Fibroblast of skin of left quadriceps (primary cell): ENCODE measurements at places on chromosomes 13 and 19.

DNA sequence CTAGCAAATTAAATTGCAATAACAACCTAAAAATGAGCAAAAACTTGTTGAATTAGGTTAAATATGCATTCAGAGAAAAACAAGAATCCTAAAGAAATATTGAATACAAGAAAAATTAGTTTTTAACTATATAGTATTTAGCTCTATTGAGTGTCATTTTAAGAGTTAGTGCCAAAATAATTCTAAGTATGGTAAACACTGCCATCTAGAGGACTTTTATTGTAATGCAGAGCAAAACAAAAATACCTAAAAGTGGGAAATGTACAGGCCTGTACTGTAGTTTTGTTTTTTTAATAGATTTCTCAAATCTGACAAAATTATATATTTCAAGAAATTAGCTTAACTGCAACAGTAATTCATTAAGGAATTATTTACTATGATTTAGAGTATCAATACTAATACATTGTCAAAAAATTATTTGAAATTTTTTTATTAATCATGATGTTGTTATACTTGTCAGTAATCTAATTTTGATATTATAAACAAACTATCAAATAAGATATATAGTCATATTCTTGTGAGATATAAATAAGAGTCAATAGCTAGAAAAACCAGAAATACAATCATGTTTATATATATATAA, 8.2 kb upstream of the PCDH9 start:
- DNase-seq = peak; percentile 18

DNA sequence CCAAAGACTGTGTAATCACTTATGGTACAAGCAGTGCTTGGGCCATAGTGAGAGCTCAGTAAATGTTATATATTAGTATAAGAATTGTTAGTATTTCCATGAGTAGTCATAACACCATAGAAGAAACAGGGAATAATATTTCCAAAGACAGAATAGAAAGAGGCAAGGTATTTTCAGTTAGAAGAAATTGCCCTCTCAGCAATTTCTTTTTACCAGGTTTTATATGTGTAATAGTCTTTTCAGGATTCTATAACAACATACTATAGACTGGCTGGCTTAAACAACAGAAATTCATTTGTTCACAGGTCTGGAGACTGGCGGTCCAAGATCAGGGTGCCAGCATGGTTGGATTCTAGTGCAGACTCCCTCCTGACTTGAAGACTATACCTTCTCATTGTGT, 485.7 kb downstream of the FOXO1 start:
- DNase-seq = no peak

DNA sequence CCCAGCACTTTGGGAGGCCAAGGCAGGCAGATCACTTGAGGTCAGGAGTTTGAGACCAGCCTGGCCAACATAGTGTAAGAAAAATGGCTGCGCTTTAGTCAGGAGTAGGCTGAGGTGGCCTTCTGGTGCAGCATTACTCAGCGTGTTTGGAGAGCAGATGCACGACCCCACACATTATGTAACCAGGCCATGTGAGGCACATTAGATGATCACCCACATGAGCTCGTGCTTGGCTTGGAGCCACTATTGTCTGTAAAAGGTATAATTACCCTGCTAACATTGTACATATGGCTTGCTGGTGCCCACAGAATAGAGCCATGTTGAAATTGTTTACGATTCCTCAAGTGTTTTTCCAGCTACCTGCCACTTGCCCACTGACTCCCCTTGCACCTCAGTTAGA, 24.0 kb upstream of the SCEL start:
- no peak for DNase-seq

- DNase-seq = peak; percentile 10
Observed at GRCh38 chr13:72141855-72142519, 275.0 kb upstream of the DACH1 start.

GRCh38 chr13:40520916-40521315, 145.5 kb downstream of the FOXO1 start:
- no peak for DNase-seq

DNA sequence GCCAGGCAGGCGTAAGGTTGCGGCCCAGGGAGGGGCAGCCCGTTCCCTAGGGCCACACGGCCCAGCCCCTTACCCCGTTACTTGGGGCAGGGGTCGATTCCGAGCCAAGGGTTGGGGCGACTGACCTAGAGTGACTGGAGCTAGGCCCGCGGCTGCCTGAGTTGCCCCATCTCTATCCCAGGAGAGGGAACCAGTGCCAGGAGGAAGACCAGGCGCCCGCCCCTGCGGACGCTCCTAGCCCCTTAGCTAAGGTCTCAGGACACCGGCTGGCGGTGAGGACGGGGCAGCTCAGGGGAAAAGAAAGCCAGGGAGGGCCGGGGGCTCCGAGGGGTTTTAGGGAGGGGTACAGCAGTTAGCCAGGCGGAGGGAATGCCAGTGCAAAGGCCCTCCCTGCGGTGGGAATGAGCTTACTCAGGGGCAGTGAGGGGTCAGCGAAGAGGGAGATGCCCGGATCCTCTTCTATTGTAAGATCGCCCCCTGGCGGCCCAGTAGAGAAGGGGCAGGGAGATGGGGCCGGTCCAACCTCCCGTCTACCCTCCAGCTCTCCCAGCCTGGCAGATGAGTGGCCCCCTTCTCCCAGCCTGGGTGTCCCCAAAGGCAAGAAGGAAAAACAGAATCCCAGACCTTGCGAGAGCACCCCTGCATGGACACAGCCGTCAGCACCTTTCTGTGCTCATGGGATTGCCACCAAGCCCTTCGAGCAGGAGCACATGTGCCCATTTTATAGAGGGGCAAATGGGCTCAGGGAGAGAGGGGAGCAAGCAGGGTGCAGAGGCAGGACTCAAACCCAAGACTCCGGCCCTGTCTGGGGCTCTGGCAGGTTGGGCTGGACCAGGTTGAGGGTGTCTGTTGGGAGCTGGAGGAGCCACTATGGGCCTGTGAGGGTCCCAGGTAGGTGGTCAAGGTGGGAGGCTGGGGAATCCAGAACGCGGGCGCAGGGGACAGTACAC, 16.3 kb downstream of the CILP2 start:
- DNase-seq = no peak

GRCh38 chr19:38043649-38044144, 136.7 kb downstream of the SIPA1L3 start:
- no peak for DNase-seq

- no peak for DNase-seq
Observed at GRCh38 chr13:25873242-25873612, 178.6 kb downstream of the SHISA2 start.

DNA sequence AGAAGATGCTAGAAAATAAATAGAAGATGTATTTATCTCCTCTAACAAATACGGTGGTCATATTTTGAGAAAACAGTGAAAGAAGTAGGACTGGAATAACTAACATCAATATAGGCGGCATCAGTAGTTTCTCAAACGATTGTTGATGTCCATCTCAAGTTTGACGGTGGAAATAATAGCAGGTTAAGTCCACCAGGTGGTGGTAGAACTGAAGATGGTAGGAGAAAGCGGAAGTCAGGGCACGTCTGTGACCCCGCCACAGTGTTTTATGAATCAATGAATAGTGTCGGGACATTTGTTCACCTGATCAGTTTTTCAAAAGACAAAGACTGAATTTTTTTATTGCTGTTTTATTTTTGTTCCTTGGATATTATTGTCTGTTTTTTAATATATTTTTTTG, 706.4 kb upstream of the SLC10A2 start:
- no peak for DNase-seq

- DNase-seq = no peak
Observed at GRCh38 chr13:41028051-41028450, 8.9 kb upstream of the ELF1 start.

GRCh38 chr13:20159646-20160305, 1.1 kb downstream of the GJA3 start:
- DNase-seq = no peak

GRCh38 chr19:38149661-38150061, 74.4 kb downstream of the DPF1 start:
- DNase-seq = no peak

DNA sequence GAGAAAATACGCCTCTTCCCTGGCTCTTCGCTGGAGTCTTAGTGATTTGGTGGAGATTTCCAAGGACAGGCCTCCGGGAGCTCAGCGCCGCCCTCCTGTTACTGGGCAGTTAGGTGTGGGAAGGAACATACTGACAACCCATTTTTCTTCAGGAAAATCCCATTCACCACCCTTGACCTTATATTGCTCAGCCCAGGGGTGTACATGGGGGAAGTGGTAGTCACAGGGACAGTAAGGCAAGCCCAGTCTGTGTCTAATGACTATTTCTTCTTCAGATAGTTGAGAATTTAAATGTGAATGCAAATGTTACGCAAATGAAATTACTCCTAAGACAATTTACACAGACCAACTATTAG, 119.4 kb downstream of the UQCRFS1 start:
- no peak for DNase-seq

DNA sequence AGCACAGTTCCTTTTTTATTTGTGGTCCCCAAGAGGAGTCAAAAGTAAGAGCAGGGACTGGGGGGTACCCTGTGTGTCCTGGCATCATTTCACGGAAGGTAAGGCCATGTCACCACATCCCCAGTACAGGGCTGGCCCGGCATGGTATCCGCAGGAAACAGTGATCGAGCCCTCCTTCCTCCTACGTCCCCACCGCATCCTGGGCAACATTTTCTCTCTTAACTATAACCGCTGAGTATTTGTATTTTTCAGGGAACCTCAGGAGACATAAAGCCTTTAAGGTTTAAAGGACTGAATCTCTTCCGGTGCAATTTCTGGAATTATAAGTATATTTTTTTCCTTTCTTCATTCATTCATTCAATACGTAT, 13.6 kb upstream of the LATS2 start:
- DNase-seq = no peak

GRCh38 chr13:75920536-75920935, 284.4 kb downstream of the LMO7 start:
- no peak for DNase-seq

- DNase-seq = no peak
Observed at GRCh38 chr13:76796851-76797250, 89.4 kb downstream of the KCTD12 start.

DNA sequence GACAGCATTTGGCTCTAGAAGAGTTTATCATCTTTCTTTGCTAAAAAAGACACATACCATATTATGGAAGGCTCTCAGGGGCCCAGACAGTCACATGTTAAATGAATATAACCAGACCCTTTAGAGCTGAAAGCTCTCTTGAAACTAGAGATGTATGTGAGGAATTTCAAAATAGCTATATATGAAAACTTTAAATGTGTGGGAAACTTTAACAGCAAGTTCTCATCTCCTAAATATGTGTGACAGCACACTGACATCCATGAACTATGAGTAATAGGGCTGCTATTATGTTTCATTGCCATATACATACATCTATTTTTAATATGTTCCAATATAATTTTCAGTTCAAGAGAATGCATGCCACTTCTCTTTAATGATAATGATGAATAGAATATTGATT, 509.5 kb downstream of the GPC6 start:
- no peak for DNase-seq

- DNase-seq = no peak
Observed at GRCh38 chr19:49891393-49891792, 5.3 kb downstream of the IL4I1 start.

DNA sequence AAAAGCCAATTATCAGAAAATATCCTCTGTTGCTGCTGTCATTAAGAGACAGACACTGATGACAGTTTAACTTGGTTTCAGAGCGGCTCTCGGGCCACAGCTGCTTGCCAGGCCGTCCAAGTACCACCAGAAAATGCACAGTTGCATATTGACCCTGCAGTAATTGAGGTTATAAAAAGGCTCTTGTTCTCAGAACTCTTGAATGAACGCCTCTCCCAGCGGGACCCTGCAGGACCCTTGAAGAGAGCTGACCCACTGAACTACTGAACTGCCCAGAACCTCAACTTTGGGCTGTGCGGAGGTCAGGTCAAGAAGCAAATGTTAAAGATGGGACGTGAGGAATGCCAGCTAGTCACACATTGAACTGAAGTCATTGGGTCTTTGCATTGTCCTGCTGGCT, 1559.0 kb upstream of the SLC10A2 start:
- no peak for DNase-seq

DNA sequence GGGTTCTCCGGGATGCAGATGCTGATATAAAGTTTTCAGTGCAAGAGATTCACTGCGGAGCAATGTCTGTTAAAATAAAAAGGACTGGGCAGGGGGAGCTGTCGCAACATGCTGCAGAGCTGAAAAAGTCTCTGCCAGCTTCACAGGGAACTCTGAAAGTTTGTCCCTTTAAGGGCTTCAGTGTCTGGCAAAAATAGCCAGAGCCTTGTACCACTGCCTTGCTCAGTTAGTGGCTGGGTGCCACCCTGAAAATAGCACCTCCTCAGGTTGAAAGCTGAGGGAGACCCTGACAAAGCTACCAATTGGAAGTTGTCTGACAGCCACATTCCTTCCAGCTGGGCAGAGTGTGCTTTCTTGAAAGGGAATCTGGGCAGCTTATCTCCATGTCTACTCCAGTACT, 3.0 kb upstream of the NDFIP2 start:
- DNase-seq = no peak

DNA sequence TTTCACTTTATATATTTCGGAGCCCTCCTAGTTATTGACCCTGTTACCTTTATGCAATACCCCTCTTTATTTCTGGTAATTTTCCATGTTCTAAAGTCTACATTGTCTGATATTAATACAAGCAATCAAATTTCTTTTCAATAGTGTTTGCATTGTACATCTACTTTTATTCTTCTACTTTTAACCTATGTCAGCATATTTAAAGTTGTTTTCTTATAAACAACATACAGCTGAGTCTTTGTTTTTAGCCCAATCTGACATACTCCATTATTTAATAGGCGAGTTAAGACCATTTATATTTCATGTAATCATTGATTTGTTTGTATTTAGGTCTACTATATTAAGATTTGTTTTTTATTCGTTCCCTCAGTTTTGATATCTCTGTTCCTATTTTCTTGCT, 108.5 kb upstream of the SPACA7 start:
- DNase-seq = no peak

- no peak for DNase-seq
Observed at GRCh38 chr13:23749288-23749873, 139.8 kb downstream of the MIPEP start.

DNA sequence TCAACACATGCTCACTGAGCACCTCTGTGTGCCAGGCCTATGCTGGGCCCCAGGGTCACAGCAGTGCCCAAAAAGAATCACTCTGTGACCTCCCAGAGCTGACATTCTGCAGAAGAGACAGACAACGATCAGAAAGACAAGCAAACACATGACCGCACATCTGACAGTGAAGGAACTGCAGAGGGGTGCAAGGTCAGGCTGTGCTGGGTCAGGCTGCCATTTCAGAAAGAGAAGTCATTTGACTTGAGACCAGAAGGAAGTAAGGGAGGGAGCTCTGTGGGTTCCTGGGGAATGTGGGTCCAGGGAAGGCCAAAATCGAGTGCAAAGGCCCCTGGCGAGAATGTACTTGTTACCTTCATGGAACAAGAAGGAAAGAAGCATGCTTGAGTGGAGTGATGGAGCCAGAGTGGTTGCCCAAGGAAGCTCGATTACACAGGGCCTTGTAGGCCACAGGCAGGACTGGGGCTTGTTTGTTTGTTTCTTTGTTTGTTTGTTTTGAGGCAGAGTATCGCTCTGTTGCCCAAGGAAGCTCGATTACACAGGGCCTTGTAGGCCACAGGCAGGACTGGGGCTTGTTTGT, 11.4 kb upstream of the CD22 start:
- no peak for DNase-seq

DNA sequence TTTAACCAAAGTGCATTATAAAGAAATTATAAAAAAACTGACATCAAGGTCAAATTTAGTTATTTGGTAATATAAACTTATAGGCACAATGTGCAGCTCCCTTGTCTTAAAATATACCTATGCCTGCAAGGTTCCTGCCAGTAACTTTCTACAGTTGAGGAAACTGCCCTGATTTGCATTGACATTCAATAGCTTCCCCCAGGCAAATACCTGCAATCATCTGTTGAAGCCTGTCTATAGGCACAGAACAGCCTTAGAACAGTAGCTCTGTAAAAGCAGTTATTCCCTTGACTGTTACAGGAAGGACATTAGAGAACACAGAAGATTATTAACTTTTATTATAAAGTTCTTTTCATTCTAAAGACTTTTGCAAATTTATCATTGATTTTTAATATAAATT, 1239.5 kb downstream of the PCDH9 start:
- DNase-seq = no peak
